AG10803 (cell line): ENCODE measurements at places on chromosomes 3 and 15.

- DNase-seq = no peak
These were observed 24.7 kb downstream of the TRIM71 start for GRCh38 chr3:32842531-32842931.

- peak; percentile 27 for DNase-seq
These were observed 14.3 kb downstream of the ZBTB47 start for GRCh38 chr3:42667523-42668412.

DNA sequence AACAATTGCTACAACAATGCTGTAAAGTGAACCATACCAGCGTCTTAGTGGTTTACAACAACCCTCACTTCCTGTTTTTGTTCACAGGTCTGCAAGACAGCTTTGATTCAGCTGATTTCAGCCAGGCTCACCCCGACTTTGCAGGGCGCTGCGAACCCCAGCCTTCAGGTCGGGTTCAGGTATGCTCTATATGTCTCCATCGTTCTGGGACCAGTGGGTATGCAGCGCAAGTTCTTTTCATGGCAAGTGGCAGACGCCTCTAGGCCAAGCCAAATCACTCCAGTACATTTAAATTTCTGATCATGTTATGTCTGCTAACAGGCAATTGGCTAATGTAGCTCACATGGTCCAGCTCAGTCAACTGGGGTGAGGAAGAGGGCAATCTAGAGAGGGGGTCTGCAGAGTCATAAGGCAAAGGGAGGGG lies 52.4 kb upstream of the RGMA start:
- no peak for DNase-seq

GRCh38 chr3:119365418-119365817 lies 71.2 kb downstream of the ARHGAP31 start:
- no peak for DNase-seq

GRCh38 chr3:193769437-193769836 lies 176.4 kb downstream of the OPA1 start:
- DNase-seq = no peak

DNA sequence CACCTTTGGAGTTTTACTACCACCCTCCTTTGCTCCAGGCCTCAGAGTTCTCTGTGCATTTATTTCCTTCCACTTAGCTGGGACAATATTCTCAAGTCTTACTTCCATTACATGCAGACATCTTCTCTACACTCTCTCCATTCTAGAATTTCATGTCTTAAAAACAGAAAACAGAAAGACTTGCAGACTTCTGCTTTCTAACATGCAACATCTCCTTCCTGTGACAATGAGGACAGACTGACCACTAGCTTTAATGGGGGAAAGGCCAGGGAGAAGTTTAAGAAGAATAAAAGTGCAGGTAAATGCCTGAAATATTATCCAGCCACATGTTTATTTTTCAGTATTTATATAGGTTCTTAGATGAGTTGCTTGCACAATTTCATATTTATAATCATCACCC lies 17.1 kb upstream of the CSTA start:
- no peak for DNase-seq

- DNase-seq = no peak
These were observed 31.5 kb upstream of the MINAR1 start for GRCh38 chr15:79400650-79401049.

GRCh38 chr3:196332168-196332567 lies 6.0 kb downstream of the TM4SF19 start:
- no peak for DNase-seq

DNA sequence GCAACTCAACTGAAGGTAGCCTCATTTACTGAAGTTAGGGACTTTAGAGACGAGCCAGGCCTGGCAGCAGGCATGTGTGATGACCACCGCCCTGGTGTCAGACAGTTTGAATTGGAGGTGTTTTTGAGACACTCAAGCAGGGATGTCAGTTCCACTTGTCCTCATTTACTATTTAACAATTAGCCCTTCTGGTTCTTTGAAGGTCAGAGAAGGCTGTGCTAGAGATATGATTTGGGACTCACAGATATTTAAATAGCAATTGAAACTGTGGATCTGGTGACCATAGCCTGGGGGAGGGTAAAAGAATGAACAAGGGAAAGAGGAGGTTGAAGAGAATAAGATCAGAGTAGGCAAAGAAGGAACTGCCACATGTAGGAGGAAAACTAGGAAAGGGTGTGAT lies 74.6 kb downstream of the REC114 start:
- no peak for DNase-seq

GRCh38 chr3:114856835-114857234 lies 290.3 kb downstream of the ZBTB20 start:
- no peak for DNase-seq

DNA sequence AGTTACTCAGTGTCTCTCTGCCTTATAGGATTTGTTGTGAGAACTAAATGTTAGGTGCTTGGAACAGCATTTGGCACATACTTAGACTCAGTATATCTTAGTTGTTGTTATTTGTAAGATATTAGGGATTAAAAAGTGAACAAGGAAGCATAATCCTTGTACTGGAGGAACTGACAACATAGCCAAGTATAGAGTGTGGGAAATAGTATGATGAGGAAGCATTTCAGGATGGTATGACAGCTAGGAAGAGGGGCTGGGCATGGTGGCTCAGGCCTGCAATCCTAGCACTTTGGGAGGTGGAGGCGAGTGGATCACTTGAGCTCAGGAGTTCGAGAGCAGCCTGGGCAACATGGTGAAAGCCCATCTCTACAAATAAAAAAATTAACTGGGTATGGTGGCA lies 16.6 kb upstream of the GCNT3 start:
- no peak for DNase-seq

DNA sequence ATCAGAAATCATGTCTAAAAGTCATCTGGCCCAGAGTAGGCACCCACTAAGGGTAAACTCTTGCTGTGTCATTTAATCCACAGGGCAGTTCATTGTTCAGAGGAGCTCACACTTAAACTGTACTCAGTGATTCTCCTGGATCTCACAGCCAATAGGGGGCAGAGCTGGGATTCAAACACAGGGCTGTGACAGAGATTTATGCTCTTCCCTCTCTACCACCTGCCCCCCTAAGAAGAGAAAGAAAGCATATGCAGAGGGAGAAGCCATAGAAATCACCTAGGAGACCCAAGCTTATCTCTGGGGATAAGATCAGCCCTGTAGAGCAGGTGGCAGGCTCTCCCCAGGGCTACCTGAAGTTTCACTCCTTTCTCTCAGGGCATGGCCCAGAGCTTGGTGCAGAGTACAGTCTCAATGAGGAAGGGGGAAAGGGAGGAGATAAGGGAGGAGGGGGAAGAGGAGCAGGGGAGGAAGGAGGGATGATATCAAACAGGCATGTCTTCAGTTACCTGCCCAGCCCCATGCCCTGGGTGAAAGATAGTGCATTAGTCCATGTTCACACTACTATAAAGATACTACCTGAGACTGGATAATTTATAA lies 51.8 kb upstream of the ADPGK start:
- no peak for DNase-seq

DNA sequence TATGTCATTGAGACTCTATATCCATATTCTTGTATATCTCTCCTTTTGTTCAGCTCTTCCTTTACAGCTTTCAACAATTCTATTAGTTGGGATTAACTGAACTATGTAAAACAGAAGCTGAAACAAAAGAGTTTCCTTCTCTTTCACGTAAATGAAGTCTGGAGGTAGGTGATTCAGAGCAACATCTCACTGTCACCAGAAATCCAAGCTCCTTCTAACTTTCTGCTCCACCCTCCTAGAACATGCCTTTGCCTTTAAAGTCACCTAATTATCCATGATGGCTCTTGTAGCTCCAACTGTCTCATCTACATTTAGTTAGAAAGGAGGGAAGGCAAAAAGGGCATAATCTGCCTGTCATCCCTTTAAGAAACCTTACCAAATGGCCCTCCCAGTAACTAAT lies 458.2 kb upstream of the MDFIC2 start:
- no peak for DNase-seq

- no peak for DNase-seq
These were observed 85.8 kb downstream of the GREM1 start for GRCh38 chr15:32803631-32804030.

- peak; percentile 100 for DNase-seq
These were observed 72.4 kb downstream of the SENP2 start for GRCh38 chr3:185658504-185658912.

DNA sequence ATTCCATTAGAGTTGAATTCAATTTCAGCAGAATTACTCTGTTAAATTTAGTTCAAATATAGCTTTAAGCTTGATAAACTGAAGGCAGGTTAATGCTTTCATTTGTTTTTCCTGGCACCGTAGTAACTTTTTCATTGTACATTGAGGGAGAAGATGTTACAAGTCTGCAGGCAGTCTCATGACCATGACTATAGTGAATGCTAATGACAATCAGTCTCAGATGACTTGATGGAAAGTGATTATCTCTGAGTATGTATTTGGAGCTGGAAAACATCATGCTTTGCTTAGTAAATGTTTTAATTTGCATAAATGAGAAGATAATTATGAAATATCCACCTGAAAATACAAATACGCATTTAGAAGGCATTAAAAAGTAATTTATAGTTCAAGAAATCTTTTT lies 16.0 kb upstream of the RNF7 start:
- DNase-seq = no peak

GRCh38 chr15:36797128-36797527 lies 217.7 kb downstream of the CDIN1 start:
- no peak for DNase-seq

DNA sequence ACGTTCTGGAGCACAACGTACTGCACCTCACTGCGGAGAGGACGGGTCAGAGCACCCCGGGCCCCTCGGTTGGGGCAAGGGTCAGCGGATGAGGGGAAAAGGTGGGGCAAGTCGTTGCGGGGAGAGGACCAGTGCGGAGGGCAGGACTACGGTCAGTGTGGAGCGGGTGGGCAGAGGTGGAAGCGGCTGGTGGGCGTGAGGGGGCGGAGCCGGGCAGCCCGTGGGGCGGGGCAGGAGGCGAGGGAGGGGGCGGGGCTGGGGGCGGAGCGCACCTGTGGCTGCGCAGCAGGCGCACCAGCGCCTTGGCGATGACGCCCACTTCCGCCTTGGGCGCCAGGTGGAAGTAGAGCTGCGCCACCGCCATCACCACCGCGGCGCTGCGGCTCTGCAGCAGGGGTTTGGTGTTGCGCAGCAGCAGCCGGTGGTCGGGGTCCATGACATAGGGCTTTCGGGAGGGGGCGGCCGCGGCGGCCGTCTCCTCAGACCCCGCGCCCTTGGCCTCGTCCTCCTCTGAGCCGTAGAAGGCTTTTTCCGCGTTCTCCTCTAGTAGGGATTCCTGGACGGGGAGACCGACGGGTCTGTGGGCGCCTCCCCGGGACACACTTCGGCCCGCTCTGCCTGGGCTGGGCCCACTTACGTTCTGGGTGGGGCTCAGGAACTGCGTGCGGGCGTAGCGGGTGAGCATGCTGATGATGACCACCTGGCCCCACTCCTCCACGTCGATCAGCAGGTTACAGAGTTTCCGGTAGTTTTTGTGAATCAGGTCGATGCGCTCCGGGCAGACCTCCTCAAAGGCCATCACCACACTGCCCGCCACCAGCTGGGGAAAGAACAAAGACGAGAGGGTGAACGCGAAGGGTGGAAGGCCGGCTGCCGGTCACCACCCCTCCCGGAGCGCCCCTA lies 29.2 kb downstream of the AP3B2 start:
- no peak for DNase-seq

GRCh38 chr15:31480356-31481025 lies 153.9 kb downstream of the KLF13 start:
- DNase-seq = no peak
